Cardiac muscle cell (in vitro differentiated cells and primary cell): ENCODE measurements at places on chromosomes 2 and 18.
A peak's percentile ranks its signal among the peaks of the same experiment; 100 is the strongest.

- no peak for DNase-seq
Measured at GRCh38 chr2:204898928-204899640, 353.8 kb downstream of the PARD3B start.

DNA sequence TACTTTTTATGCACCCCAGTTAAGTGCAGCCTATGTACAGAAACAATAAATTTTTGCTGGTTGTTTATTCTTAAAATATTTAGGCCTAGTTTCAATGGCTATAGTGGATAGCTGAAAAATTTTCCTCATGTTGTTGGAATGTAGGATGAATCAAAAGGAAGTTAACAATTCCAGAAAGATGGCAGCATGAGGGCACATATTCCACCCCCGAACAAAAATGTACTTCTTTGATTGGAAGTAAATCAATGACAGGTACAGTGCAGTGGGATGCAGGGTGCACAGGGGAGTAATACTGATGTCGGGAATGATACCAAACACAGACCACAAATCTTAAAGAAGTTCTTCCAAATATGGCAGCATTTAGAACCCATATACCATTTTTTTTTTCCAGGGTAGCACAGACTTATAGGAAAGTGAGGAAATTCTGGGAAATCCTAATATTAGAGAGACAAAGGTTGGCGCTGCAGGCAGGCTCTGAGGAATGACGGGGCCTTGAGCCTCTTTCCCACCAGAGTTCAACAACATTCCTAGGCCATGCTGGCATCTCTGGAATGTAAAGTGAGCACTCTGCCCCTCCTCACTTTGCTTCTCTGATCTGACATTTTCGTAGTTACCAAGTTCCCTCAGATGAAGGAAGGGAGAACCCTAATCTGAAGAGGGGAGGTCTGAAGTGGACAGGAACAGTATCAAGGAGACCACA, 36.6 kb upstream of the IKZF2 start:
- DNase-seq, result peak; percentile 68

DNA sequence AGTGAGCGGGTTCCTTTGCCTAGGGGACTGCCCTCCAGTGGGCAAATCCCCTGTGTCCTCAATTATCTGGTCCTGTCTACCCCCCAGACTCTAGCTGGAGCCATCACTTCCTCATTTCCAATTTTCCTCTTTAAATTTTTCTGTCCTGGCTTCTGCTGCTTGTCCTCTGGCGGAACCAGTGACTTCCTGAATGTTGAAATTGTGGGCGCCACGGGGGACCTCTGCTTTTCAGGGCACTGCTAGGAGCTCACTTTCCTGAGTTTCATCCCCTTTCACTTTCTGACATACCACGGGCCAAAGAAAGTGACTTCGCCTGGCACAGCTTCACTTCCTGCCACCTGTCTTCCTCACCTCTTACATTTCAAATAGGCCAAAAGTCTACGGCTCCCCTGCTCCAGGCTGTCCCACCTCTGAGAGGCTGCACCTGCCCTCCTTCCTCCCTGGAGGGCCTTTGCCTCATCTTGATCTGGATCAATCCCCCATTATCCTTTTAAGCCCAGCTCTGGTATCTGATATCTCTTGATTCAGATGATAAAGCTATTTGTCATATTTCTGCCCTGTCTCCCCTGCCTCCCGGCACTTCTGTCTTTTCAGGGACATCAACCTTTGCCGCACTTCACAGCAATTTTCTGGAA, 1.4 kb upstream of the MARCO start:
- no peak for DNase-seq

DNA sequence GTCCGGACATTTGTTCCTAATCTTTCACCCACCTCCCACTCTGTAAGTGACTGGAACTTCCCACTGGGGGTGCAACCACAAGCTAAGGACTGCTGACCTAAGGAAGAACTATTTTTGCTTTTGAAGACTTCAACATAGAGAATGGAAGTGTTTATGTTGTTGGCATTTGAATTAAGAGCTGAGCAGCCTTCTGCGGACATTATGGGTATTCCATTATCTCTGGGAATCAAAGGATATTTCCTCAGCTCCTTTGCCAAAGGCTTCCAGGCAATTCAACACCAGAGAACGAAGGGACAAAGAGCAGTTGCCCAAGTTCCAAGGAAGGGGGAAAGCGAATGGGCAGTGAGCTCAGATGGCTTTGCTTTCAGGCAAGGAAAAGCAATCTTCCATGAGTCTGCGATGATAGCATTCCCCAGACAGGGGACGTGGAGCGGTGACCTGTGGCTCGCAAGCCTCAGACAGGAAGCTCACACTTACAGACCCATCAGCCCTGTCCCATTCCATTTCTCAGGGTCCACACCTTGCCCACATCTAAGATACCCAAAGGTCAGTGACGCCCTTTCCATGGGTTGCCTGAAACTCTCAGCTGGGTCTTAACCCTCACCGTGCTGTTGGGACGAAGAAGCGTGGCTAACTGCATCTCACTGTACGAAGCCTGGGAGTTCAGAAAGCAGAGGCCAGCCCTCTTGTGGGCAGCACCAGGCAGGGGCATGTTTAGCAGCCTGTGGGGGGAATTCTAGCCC, 116.8 kb downstream of the COPS8 start:
- no peak for DNase-seq

DNA sequence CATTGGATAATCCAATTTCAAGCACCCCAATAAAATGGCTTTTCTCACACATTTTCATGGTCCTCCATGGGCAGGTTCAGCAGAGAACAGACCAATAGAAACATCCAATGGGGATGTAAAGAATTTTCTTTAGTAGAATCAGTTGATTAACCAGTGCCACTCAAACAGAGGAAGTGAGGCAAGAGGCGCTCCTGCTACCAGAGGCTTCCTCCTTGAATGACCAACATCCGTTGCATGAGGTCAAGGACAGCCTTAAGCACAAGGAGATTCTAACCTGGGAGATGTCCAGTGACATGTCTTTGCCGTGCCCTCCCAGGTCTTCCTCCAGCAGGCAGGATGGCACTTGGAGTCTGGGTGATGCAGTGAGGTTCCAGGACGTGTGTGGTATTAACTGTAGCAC, 146.6 kb downstream of the PIEZO2 start:
- no peak for DNase-seq

- no peak for DNase-seq
Measured at GRCh38 chr2:6352247-6352646, 513.5 kb downstream of the CMPK2 start.

GRCh38 chr2:63643486-63643885, 54.7 kb downstream of the MDH1 start:
- DNase-seq, result no peak

GRCh38 chr18:1253827-1254226, 349.2 kb downstream of the ADCYAP1 start:
- DNase-seq, result no peak

DNA sequence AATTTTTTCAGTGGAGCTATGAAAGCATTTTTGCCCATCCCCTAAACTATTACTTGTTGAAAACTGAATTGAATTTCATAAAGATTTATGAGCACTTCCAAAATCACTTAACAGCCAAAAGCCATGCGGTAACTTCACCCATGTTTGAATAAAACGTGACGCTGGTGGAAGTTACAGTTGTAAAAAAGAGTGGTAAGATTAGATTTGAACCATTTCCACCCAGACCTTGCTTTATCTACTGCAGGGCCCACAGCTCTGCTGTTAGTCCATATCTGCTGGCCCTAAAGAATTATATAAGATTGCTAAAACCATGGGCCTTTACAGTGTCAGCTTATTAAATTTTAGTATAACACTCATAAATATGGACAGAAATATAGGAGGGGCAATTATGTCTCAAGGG, 15.5 kb upstream of the ITGA4 start:
- DNase-seq, result no peak

- peak; percentile 91 for DNase-seq
Measured at GRCh38 chr2:40281021-40281940, 170.6 kb downstream of the SLC8A1 start.

GRCh38 chr2:10246370-10246769, 56.3 kb upstream of the HPCAL1 start:
- no peak for DNase-seq

GRCh38 chr2:143329288-143329687, 200.1 kb downstream of the ARHGAP15 start:
- DNase-seq, result no peak

DNA sequence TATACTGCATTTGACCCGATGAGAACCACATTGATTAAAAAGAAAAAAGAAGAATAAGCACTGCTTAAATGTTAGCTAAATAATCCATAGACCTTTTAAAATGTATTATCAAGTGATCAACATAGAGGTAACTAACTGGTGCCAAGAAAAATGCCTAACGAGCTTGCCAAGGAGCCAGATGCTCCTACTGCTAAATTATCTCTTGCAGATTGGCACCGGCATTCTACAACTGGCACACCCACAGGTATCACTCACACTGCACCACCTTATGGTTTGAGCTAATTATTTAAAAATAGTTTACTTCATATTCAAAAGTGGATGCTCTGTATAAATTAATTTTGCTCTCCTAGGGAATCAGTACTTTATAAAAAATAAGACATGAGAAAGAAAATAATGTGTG, 341.6 kb upstream of the CDH7 start:
- no peak for DNase-seq
